NCI-H1048 (cell line): ENCODE measurements at places on chromosomes 11 and 22.

DNA sequence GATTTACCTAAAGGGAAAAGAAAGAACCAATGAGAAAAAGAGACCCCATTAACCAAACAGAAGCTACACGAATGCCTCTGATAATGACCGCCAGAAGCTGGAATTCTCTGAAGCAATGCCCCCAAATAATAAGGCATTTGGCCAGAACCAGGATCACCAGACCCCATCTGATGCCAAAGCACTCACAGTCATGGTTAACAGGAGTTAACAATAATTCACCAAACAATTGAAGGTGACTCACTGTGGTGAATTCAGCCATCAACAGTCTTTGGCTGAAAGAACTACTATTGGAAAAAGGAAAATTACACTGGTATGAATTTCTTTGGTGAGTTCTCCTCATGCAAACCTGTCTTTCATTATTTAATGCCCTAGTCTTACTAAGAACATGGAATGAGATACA lies 21.9 kb upstream of the NFRKB start:
- no peak for DNase-seq

DNA sequence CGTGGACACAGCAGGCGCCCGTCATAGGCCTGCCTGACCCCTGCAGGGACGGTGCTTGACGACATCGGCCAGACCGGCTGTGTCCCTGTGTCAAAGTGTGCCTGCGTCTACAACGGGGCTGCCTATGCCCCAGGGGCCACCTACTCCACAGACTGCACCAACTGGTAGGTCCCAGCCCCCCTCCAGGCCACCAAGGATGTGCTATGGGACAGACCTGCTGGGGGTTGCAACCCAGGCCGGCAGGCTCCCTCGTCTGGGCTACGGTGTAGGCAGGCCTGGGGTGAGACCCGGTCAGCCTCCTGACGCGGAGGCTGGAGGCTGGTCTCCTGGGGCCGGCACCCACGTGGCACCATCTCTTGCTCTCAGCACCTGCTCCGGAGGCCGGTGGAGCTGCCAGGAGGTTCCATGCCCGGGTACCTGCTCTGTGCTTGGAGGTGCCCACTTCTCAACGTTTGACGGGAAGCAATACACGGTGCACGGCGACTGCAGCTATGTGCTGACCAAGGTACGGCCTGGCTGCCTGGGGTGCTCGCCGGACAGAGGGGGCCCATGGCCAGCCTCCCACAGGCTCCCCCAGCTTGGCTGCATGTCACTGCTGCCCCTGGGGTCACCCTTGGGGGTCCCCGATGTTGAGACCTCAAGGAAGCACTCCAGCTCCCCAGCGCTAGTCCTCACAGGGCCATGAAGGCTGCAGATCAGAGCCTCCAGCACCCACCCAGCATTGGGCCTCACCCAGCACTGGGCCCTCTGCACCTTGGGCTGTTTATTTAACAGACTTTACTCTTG lies 7.7 kb downstream of the MUC5AC start:
- no peak for DNase-seq

DNA sequence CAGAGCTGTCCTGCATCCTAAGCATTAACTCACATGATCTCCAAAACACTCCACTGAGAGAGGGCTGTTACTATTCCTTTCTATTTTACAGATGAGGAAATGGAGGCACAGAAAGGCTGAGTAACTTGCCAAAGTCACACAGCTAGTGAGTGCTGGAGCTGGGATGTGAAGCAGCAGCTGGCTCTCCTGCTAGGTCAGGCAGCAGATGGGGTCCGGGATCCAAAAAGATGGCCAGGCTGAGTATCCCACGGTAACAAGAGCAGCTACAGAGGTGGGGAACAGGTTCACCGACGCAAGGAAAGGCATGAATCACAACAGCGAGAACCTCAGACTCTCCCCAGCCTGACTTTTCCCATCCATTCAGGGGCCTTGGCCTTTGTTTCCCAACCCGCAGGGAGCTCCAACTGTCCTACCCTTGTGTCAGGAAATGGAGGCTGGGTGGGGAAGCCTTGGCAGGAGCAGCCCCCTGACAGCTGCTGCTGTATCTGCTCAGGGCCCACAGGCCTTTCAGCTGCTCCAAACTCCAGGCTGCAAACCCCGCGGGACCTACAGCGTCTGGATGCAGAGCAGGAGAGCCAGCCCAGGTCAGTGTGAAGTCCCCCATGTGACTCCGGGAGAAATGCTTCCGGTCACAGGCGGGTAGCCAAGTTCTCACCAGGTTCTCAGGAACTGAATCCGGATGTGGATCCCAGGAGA lies 29.5 kb downstream of the DKK3 start:
- DNase-seq = no peak

- no peak for DNase-seq
Observed at GRCh38 chr11:7587712-7588111, 73.9 kb downstream of the PPFIBP2 start.

GRCh38 chr22:46894081-46894671 lies 131.7 kb downstream of the TBC1D22A start:
- DNase-seq = no peak

DNA sequence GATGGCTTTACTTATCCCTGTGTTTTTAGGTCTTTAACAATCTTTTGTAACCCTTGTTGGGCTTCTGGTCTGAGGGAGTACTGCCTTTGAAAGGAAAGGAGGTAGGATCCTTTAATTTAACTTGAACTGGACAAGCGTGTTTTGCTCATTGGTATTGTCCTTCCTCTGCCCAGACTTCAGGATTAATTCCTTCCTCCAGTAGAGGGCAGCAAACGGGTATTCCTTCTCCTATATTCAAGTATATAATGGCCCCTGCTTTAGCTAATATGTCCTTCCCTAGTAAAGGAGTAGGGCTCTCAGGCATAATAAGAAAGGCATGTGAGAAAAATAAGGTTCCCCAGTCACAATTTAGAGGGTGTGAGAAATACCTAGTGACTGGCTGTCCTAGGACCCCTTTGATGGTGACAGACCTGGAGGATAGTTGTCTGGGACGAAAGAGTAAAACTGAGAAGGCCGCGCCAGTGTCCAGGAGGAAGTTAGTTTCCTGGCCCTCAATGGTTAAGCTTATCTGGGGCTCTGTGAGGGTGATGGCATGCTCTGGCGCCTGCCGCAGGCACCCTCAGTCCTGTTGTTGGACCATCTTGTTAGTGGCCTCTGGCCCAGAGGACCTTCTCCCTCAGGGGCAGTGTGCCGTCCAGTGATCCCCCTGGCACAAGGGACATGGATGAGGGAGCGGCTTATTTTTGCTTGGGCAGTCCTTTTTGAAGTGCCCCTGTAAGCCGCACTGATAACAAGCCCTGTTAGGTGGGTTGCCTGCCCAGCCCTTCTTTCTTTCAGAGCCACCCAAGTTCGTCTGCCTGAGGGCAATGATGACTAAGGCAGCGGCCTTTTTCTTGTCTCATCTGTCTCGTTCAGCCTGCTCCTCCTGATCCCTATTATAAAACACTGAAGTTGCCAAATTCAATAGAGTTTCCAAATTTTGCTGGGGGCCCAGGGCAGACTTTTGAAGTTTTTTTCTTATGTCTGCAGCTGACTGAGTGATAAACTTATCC lies 51.8 kb downstream of the C11orf71 start:
- no peak for DNase-seq

DNA sequence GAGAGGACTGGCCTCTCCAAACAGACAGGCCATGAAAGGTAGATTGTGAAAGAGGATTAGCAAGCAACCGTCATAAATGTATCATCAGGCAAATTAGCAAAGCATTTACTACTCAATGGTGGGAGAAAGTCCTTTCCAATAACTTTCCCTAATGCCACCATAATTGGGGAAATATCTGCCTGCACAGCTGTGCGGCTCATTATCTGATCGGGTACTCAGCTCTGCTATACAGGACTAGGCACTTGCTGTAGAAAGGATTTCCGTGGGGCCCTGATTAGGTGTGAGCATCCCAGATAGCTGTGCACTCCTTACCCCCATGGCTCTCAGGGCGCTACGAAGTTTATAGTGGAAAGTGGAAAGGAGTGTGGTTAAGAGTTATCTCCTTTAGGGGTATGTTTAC lies 309.7 kb upstream of the PLET1 start:
- peak; percentile 48 for DNase-seq

- DNase-seq = no peak
Observed at GRCh38 chr22:39553429-39553828, 17.1 kb upstream of the CACNA1I start.

DNA sequence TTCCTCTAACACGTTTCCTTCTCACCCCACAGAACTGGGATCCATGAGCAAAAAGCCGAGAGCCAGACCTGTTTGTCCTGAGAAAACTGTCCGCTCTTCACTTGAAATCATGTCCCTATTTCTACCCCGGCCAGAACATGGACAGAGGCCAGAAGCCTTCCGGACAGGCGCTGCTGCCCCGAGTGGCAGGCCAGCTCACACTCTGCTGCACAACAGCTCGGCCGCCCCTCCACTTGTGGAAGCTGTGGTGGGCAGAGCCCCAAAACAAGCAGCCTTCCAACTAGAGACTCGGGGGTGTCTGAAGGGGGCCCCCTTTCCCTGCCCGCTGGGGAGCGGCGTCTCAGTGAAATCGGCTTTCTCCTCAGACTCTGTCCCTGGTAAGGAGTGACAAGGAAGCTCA lies 24.0 kb downstream of the CD5 start:
- no peak for DNase-seq

DNA sequence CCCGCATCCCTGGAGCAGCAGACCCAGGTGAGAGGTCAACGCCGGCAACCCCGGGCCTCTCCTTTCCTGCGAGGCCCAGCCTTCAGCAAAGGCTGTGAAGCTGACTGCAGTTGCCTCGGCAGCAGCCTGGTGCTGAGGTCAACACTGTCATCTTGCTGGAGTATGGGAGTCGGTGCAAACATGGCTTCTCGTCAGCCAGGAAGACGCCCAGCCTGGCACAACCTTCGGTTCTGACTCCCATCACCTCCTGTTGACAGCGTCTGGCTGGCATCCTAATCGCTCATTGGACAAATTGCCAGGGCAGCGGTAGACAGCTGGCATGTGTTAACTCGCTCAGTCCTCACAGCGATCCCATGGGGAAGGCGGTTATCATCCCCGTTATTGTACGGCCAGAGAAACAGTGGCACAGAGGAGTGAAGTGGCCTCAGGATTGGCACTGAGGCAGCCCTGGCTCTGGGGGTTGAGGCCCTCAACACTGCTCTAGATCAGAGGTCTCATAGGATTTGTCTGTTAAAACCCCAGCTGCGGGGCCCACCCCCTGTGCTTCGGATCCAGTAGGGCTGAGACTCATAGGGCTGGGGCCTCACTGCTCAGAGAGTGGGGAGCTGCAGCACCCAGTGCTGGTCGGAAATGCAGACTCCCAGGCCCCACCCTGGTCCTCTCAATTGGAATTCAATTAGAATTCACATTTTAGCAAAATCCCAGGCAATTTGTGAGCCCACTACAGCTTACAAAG lies 39.3 kb upstream of the TP53I11 start:
- DNase-seq = no peak

DNA sequence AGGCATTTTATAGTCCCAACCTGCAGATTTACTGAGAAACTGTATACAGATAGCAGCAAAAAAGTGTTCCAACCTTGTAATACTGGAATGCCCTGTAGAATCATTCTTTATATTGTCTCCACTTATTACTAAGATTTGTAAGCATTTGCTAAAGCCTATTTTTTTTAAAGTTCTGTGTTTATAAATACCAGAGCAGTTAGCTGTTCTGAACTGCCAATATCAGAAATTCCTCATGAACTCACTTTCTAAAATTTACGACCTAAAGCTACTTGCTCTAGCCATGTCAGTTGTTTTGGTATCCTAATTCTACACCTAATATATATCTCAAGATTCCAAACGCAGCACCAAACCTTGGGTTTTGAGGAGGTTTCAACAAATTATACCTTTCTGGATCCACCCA lies 103.2 kb downstream of the C11orf65 start:
- no peak for DNase-seq

DNA sequence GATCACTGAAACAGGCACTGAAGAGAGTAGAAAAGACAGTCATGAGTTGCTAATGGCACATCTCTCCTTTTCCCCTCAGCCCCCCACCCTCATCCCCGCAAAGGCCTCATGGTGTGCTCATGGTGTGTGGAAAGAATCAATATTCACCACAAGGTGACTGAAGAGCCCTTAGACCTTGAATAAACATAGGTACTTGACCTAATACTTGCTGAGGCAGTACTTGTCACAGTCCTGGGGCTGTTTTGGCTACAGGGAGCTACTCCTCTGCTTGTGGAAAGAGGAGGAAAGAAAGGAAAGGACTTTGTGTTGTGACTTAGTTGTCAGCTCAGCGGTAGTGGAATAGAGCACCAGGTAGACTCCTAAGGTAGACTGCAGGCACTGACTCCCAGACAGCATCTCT lies 537.8 kb upstream of the CCDC179 start:
- DNase-seq = no peak

- no peak for DNase-seq
Observed at GRCh38 chr11:123775715-123776549, 21.6 kb upstream of the OR6X1 start.

DNA sequence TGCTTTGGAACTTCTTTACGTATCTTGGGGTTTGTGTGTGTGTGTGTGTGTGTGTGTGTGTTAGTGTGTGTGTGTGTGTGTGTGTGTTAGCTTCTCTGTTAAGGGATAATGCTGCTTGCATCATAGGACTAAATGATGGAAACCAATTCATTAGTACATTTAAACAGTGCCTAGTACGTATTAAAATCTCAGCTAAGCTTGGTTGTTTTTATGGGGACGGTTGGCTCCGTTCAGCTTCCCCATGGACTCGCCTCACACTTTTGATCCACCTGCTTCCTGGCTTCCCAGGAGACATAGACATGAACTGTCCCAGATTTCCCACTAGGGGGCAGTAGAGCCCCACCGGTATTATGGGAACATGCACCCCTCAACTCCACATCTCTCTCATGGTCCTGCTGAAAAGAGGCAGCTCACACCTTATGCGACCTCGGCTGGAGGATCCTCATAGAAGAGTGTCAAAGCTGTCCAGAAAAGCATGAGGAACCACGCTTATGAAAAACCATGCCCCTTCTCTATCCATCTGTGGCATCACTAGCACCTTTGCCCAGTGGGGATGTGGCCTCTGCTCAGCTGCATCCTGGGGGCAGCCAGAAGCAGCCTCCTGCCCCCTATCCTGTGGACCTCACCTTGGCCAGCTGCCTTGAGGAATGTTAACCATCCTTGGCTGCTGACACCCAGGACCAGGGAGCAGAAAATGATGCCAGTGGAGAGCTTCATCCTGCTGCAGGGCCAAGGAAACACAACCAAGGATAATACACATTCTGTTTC lies 9.7 kb upstream of the SAAL1 start:
- peak; percentile 55 for DNase-seq

- no peak for DNase-seq
Observed at GRCh38 chr11:9530901-9531625, 42.4 kb upstream of the WEE1 start.
